Heart right ventricle (tissue), 16 donors: ENCODE measurements at places on chromosomes 11 and 22.
A peak's percentile ranks its signal among the peaks of the same experiment; 100 is the strongest.

GRCh38 chr11:62560566-62561103, 13.1 kb downstream of the EEF1G start:
- DNase-seq = peak; percentile 91

GRCh38 chr11:60570970-60571369, 55.8 kb downstream of the MS4A13 start:
- no peak for DNase-seq

- no peak for DNase-seq
These were observed 64.4 kb downstream of the INSC start for GRCh38 chr11:15179167-15179566.

- no peak for DNase-seq
These were observed 52.2 kb downstream of the NFAM1 start for GRCh38 chr22:42379966-42380537.

DNA sequence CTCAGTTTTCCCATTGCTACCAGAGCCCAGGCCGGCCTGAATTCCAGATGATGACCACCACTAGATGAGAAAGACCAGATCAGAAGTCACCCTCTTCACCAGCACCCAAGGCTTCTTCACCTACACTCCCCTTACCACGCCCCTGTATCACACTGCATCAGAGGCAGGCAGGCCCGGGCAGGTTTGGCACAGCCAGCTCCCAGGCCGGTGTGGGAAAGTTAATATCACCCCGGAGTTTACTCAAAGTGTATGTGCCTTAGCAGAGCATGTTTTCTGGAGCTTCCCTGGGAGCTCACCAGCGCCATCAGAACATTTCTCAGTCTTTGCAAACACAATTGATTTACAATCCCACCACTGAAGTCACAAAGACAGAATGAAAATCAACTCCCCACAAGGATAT, 47.5 kb upstream of the POU2AF1 start:
- no peak for DNase-seq

- DNase-seq = no peak
These were observed 259.5 kb upstream of the POU2AF2 start for GRCh38 chr11:110986016-110986415.

GRCh38 chr11:110712659-110713448, 617 bp upstream of the ARHGAP20 start:
- peak; percentile 19 for DNase-seq

DNA sequence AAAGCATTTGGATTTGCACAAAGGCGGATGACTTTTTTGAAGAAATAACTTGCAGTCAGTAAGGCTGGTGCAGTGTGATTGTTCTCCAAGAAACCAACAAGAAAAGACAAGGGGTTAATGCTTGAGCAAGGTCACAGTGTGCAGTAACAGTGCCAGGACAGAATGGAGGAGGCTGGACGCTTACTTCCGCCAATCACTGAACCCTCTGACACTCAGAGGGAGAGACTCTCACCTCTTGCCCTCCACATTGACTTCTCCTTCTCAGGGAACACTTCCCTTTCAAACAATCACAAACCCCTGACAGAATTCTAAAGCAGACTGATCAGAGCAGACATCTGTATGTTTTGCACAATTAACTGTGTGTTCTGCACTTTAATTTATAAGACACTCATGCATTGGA, 228.4 kb downstream of the BLID start:
- no peak for DNase-seq

- no peak for DNase-seq
These were observed 8.9 kb downstream of the AP2A2 start for GRCh38 chr11:934527-934926.

- no peak for DNase-seq
These were observed 24.7 kb downstream of the TEF start for GRCh38 chr22:41406410-41406809.

DNA sequence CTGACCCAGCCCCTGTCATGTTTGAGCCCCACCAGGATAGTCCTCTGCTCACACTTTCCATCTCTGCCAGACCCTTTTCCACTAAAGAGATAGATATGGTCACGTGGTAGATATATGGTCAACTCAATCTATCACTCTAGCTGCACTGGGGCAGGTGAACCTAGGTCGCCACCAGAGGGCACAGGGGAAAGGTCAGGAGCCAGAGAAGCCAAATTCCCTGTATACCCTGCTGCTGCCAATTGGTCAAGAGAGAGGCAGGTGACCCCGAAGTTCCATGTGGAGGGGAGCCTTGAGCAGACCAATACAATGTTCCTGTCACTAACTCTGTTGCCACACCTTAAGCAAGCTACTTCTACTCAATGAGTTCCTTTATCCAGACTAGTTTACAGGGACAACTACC, 101.1 kb upstream of the GALNT18 start:
- no peak for DNase-seq

DNA sequence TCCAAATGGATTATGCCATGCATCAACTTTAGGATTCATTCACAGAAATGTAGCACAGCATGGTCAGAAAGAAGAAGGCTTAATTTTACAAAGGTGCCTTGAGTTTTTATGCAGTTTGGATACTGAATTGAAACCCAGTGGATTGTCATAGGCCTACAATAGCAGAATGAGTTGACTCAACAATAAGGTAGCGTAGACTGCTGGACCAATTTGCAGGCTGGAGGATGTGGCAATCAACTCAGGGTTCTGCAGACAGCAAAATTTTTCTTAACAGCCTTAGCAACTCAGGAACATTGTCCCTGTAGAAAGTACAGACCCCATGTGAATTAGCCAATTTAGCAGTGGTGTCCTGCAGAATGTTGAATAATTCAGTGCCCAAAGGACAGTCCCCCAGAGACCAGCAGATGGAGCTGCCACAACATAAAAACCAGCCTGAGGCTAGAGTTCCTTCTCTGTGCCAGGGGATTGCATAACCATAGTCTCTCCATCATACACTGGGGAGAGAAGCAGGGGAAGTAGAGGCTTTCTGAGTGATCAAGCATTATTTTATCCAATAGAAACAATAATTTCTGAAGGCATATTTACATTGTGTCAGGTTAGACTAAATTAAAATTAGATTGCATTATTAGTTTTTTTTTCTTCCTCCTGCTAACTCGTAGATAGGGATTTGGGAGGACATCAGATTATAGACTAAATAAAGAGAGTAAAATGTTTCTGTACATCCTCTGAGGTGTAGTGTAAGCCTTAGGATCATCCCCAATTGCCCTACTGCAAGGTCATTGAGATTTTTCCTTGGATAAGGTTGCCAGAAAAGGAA, 20.3 kb upstream of the MRPL17 start:
- peak; percentile 18 for DNase-seq

DNA sequence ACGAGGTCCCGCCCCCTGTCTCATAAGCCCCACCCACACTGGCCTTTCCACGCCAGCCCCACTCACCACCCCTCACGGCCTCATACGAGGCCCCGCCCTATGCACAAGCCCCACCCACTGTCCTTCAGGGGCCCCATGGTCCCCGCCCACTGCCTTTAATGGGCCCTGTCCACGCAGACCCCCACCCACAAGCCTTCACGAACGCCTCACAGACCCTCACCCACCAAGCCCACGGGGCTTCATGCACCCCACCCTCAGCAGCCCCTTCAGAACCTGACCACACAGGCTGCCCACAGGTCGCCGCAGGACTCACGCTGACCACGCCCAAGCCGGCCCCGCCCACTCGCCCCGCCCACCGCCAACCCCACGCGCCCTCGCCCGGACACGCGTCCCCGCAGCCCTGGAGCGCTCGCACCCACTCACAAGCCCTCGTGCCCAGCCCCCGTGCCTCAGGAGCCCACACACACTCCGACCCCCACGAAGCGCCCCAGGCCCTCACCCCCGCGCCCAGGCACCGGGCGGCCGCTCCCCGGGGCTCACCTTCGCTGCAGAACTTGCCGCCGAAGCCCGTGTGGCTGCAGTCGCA, 10.5 kb downstream of the NRXN2 start:
- DNase-seq = no peak

DNA sequence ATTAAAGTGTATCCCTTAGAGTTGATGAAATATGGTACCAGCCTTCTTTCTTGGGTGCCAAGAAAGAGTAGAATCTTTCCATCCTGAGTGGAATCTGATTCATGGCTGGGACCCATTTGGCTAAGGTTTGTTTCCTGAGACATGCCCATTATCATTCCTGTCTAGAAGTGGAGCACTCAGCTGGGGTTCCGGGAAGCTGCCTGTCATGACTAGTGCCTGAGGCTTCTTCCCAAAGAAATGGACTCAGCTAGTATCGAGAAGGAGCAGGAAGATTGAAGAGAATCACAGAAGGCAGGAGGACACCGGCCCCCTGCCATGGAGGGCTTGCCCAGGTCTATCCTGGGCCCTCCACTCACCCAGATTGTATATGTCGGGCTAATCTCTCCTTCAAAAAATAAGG, 57.6 kb downstream of the KREMEN1 start:
- no peak for DNase-seq

DNA sequence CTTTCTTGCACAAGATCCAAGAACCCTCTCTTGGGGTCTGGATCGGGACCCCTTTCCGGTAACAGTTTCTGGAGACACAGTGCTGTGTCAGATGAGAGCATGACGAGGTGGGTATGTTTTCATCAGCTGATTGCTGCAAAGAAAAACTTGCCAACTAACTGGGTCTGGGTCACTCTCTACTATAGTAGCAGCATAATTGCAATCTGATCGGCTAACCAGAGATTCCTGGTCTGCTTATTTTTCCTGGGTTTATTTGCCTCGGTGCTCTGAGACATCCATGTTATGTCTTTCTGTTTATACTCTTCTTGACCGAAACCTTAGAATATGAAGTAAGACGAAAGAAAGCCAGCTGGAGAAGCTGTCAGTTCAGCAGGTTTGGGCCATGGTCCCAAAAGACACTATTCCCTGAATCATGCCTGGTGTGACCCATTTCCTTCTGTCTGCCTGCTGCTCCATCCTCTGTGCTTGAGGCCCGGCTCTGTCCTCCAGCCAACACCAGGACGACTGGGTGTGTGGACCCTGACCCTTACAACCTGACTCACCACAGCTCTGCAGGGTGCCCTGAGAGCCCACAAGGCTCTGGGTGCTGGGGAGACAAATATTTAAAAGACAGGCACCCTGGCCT, 24.1 kb upstream of the CLMP start:
- DNase-seq = no peak

GRCh38 chr22:44379817-44380755, 67.3 kb upstream of the SHISAL1 start:
- no peak for DNase-seq

DNA sequence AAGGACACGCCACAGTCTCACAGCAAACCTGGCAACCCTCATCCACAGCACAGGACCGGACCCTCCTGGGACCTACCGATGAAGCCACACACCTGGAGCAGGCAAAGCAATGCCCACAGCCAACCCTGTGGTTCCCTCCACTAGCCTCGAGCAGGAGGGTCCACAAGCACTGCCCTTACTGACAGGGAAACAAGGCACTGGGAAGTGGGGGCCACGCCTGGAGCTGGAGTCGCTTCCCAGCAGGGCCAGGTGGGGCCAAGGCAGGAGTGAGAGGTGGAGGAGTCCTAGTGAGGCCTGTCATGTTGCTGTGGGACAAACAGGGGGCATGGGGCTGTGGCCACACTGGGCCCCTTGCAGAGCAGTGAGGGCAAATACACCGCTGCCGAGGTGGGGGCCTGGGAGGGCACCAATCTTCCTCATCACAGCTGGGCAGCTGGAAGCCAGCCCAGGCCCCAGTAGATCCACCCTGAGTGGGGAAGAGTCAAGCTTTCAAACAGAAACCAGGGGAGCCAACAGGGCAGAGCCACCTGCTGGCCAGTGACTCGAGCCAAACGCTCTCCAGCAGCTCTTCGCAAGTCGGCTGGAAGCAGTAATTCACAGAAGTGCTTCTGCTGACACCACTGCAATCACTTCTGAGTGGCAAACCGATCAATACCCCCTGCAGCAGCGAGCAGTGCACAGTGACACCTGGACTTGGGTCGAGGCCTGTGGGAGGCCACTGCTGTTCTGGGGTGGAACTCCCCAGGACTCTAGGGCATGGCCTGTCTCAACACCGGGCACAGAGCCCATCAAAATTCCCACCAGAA, 13.7 kb downstream of the SULT4A1 start:
- no peak for DNase-seq

GRCh38 chr22:30025221-30025620, 55.0 kb upstream of the HORMAD2 start:
- DNase-seq = no peak
